Karpas-422 (cell line): ENCODE measurements at places on chromosomes 6 and 20. TPM values are rescaled to one million over a fixed set of nuclear protein-coding genes. Genes with fewer than 3 reads are reported as not detected.

ZSCAN23 gene
- total RNA-seq = 3.3 and 4.8 TPM in 2 replicates

DNA sequence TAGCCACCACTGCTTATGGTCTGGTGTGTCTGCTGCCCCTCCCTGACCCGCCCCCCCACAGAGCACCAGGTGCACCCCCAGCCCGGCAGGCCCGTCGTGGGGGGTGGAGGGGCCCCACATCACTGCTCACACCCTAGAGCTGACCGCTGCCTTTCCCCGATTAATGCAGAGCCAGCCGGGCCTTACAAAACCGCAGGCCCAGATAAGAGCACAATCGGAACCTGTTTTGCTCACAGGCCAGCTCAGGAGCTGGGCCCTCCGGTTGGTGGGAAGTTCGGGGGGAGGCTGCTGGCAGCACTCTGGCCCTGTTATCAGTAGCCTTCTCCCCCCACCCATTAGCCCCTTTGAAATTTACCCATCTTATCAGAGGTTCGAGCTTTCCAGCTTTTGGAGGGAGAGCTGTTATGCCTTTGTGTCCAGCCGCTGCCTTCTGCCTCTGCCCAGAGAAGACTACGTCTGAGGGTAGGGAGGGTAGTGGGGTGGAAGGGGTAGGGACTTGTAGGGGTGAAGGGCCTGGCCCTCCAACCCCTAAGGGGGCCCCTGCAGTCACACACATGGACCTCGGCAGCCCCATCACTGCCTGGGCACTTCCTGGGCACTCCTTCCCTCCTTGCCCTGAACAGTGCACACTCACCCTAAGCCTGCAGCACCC lies 6.9 kb upstream of the SPDEF start:
- no peak for DNase-seq

DNA sequence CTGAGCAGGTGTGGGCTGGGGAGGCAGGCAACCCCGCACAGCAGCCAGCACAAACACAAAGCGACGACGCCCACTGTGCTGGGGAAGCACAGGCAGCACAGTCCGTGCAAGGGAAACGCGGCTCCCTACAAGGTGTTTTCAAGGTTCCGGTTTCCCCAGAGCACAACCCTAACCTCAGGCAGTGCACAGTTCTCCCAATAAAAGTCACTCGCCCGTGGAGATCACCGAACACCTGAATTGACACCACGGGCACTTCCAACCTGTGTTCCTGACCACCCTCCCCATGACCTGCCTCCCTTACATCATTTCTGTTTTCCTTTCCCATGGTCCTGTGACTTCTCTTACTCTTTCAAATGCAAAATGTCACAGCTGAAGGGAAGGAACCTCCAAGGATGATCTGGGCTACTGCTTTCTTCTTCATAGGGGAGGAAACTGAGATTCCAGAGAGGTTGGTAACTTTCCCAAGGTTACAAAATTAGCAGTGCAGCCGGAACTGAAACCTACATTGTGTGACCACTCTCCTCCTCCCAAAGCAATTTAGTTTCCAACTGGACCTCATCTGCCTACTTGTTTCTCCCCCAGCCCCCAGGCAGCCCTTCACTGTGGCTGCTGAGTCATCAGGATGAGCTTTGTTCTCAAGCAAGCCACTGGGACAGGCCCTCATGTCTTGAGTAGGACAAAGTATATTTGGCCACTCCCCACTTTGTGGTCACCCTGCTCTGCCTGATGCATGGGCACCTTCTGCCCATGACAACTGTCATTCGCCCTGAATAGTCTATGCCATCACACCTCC lies 125.3 kb downstream of the ATXN1 start:
- DNase-seq = no peak

FRS3 gene
- 4.8 and 9.5 TPM in 2 replicates for total RNA-seq

- DNase-seq = peak; percentile 66
Measured at GRCh38 chr6:148758492-148758891, 11.7 kb downstream of the UST start.

TMEM244 gene
- total RNA-seq = not detected in 2 replicates

- no peak for DNase-seq
Measured at GRCh38 chr6:129785047-129785755, 75.2 kb upstream of the ARHGAP18 start.

GRCh38 chr6:13803581-13803980 lies 10.8 kb downstream of the MCUR1 start:
- no peak for DNase-seq

DNA sequence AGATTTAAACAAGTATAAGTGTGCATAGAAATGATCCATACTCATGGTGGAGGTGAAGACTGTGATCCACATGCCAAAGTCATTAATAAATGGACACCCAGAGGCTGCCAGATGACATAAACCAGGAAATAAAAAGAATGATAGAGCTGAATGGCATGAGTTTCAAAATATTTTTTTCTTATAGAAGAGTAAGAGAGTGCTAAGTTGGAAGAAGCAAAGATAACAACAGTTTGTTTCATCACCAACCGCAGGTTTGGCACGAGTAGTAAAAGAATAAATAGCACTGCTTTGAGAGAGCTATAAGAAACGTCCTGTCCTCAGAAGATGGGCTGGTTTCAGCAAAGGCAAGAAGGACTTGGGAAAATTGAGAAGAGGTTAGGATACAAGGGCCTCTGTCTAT lies 246.9 kb downstream of the UBE3D start:
- DNase-seq = no peak

LPA gene
- total RNA-seq = not detected in 2 replicates

DNA sequence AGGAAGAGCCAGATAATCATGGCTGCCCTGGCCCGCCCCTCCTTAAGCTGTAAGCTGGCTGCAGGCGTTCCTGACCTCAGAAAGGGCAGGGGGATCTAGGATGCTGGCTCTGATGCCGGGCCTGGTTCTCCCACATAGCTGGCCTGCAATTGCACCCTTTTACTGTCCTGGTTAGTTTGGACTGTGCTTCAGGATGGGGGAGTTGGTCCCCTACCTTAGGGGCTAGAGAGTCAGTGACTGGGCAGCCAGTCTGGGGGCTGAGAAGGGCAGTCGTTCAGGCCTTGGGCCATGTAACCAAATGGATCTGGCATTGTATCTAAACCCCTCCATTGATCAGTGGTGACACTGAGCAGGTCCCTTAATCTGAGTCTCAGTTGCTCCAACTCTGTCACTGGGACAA lies 40.7 kb downstream of the TGM3 start:
- no peak for DNase-seq

DNA sequence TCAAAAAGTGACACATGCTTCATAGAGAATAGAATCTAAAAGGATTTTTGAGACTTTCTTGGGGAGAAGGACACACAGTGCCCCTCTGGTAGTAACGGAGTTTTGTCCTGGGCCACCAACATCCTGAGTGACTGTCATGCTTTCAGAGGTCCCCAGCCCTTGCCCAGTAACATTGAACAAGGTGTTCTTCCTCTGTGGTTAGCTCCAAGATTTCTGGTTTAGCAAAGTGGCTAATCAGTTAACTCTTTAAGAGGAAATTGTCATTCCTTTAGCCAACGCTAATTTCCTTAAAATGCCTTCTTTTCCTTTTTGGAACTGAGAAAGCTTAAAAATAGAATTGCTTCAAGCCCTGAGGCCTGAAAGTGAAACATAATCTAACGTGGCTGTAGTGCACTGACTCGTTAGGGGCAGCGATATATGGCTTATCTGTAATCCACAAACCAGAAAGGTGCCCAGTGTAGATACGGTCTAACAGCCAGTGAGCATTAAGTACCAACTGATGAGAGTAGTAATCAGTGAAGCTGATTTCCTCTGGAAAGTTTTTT lies 7.8 kb downstream of the E2F3 start:
- no peak for DNase-seq

GRCh38 chr20:15144916-15145315 lies 807.5 kb upstream of the FLRT3 start:
- no peak for DNase-seq

- no peak for DNase-seq
Measured at GRCh38 chr20:58511364-58511763, 3.8 kb downstream of the APCDD1L start.

- DNase-seq = no peak
Measured at GRCh38 chr20:44051661-44052000, 135.4 kb downstream of the JPH2 start.

KIF13A gene
- total RNA-seq = 0.07 TPM in 1 of 2 replicates, not detected in the other

DNA sequence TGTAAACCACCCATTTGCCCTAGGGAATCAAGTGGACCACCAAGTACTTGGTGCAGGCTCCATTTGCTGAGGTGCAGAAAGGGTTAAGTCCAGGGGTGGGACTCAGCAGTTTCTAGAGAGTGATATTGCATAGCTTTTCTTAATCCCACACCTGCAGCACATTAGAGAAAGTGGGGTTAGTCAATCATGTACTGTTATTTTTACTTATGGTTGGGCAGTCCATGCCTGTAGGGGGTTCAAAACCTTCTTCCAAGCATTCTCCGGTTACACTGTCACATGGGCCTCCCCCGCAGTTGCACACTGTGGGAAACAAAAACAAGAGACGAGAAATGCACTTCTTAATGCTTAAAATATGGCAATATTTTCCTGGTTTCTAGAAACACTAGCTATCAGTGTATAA lies 65.5 kb downstream of the LAMA4 start:
- DNase-seq = no peak

GRCh38 chr6:28841290-28841689 lies 82.5 kb downstream of the TRIM27 start:
- DNase-seq = peak; percentile 59

- no peak for DNase-seq
Measured at GRCh38 chr6:68675548-68675947, 40.5 kb downstream of the ADGRB3 start.

- DNase-seq = no peak
Measured at GRCh38 chr20:3680701-3681351, 984 bp downstream of the ADAM33 start.

- DNase-seq = no peak
Measured at GRCh38 chr20:49306903-49307620, 29.2 kb upstream of the ZNFX1 start.

- DNase-seq = no peak
Measured at GRCh38 chr20:35274172-35275092, 3.5 kb downstream of the MMP24OS start.

NMBR gene
- total RNA-seq = not detected in 2 replicates

DNA sequence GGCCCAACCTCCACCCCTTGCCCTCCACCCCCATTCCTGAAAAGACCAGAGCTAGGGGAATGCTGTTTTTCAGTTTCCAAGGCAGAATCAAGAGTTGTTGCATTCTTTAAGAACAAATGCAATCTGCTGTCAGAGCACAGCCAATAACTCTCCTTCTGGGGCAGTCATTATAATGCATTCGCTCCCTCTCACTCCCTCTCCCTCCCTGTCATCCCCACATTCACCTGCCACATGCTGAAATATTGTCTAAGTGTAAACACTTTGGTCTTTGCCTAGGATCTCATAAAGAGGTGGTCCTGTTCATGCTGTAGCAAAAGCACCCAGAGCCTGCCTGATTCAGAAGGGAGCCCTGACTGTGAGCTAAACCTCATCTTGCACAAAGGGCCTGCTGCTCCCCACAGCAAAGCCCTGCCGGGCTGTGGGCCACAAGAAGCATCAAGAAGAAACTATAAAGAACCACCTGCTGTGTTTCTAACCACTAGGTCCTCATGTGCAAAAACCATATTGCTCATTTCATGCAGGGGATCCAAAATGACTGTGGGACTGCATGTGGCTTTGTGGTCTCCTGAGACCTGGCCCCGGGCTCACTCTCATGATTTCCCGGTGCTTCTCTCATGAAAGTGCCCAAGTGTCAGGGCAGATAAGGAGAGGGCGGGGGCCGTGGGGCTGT lies 85.6 kb downstream of the GPR6 start:
- no peak for DNase-seq

- DNase-seq = no peak
Measured at GRCh38 chr6:85191656-85192055, 258.2 kb upstream of the NT5E start.

TMEM14C gene
- 70.9 and 94.1 TPM in 2 replicates for total RNA-seq

DNA sequence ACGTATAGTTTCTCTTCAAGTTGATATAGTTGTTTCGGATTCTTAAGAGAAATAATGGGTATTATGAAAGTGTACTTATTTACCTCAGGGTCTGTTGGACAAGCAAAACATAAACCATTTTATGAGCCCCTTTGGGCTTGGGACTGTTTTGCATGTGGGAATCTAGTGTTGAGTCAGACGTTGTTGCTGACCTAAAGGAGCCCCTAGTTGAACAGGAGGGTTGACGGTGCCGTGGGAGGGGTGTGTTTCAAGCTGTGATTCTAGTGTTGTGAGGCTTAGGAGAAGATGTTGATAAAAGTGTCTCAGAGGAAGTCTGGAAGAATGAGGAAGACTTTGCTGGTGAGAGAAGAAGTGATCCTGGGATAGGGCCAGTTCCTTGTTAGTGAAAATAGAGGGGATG lies 140.0 kb downstream of the ARID1B start:
- no peak for DNase-seq

CCN5 gene
- not detected in 2 replicates for total RNA-seq

ULBP2 gene
- total RNA-seq = 0.56 and 0.76 TPM in 2 replicates

DNA sequence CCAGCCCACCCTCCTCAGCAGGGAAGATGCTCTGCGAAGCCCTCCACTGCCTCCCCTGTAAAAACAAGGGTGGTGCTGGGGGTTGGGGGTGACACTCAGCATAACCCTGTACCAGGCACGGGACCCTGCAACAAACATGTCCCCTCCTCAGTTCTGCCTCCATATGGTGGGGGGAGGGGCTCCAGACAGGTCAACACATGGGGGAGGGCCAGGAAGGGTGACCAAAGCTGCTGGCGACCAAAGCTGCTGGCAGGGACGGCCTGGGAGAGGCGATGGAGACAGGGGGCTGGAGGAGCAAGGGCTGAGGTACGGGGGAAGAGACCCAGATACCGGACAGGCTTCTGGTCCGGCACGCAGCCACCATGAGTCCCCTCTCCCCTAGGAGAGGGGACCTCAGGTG lies 123.2 kb downstream of the TAF4 start:
- DNase-seq = no peak

DNA sequence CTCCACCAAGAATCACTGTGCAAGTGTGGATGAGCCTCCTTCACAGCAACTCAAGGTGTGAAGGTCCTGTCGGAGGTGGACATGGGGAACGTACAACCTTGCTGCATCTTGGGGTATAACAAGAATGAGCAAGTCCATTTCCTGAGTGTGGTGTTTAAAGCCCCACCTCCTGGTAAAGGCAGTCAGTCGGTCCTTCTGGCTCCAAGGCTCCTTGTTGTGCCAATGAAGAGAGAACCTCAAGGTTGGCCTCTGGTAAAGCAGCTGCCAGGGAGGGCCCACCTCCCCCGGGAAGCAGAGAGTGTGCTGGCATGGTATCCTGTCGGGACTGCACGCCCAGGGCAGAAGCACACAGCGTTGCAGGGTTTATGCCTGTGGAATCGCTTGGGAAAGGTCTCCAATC lies 12.4 kb upstream of the MAS1 start:
- no peak for DNase-seq

- no peak for DNase-seq
Measured at GRCh38 chr6:149170564-149171452, 146.7 kb upstream of the TAB2 start.
